ENCODE measurements at places on chromosomes 13 and 19.

- ATAC-seq: peak; percentile 14
Measured at GRCh38 chr13:46051968-46052318, 603 bp downstream of the ZC3H13 start.

GRCh38 chr13:74444864-74445479, 310.8 kb upstream of the KLF12 start:
- peak; percentile 96 for ATAC-seq

- ATAC-seq: no peak
Measured at GRCh38 chr19:35316560-35316959, 12.4 kb upstream of the CD22 start.

GRCh38 chr13:37636701-37637100, 38.1 kb upstream of the POSTN start:
- ATAC-seq: no peak

DNA sequence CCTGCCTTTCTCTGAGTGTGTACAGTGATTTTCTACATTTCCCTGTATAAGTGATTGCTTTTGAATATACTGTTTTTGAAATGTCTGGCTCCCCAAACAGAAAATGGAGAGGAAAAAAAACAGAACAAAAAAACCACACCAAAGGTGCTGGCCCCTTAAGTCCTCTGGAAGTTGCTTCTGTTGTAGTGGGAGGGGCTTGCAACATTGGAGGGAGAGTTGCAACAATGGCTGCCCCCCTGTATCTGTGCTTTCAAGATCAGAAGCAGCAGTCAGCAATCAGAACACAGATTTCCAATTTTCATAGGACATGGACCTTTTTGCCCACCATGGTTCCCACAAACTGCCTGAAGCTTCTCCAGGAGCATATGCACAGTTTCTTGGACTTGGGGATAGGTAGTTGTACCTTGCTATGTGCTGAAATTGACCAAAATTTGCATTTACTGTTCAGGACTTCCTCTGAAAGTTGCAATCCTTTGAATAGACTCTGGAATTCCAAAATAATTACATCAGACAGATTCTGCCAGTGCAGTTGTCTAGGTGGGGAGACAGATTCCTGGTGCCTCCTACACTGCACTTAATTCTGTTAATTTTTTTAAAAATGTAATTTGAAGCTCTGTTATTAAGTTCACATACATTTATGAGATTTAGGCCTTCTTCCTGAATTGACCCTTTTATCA, 13.8 kb downstream of the BIVM start:
- no peak for ATAC-seq

GRCh38 chr19:29012457-29012856, 200.5 kb downstream of the UQCRFS1 start:
- ATAC-seq: no peak

GRCh38 chr13:19861762-19862161, 1.7 kb downstream of the ZMYM5 start:
- ATAC-seq: no peak

- ATAC-seq: no peak
Measured at GRCh38 chr19:50264483-50265186, 61.2 kb downstream of the MYH14 start.

GRCh38 chr13:52383366-52383765, 22.6 kb downstream of the THSD1 start:
- ATAC-seq: no peak

- no peak for ATAC-seq
Measured at GRCh38 chr19:44455100-44455499, 6.8 kb upstream of the ZNF229 start.

- ATAC-seq: no peak
Measured at GRCh38 chr13:110816500-110816899, 98.4 kb downstream of the ANKRD10 start.

DNA sequence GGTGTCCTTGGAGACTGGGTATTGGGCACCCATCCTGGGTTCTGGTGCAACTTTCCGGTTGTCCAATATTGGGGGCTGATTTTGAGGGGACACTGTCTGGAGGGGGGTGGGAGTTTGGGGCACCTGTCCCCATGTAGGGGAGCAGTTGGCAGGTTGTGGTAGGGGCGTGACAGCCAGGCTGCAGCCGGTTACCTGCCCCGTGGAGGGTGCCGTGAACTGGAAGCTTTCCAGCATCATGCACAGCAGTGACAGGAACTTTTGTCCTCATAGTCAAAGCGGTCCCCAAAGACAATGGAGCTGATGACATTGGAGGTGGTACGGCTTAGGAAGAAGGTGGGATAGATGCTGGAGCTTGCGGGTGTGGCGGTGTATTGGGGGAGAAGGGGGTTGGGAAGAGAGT, 34.3 kb downstream of the CYP2B6 start:
- ATAC-seq: no peak

- ATAC-seq: peak; percentile 25
Measured at GRCh38 chr13:41696163-41697003, 239.0 kb downstream of the RGCC start.

GRCh38 chr19:15091918-15092753, 10.1 kb downstream of the OR1I1 start:
- peak; percentile 58 for ATAC-seq

DNA sequence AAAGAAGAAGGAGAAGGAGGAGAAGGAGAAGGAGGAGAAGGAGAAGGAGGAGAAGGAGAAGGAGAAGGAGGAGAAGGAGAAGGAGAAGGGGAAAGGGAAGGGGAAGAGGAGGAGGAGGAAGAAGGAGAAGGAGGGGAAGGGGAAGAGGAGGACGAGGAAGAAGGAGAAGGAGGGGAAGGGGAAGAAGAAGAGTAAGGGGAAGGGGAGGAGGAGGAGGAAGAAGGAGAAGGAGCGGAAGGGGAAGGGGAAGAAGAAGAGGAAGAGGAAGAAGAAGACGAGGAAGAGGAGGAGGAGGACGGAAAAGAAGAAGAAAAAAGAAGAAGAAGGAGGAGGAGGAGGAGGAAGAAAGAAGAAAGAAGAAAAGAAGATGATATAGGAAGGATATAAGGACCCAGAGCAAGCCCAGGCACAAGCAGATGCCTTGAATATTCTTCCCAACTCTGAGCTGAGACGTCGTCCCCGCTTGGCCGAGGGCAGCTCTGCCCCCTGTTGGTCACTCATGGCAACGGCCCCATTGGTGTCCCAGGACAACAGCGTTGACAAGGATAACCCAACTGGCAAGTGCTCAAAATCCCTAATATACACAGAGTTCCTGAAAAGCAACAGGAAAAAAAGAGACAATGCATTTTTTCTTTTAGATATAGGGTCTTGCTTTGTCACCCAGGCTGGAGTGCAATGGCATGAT, 30.6 kb upstream of the IGSF23 start:
- peak; percentile 60 for ATAC-seq

Measured in esophagus mucosa (tissue), 1 donor.